ENCODE measurements at places on chromosomes 7 and 10.

DNA sequence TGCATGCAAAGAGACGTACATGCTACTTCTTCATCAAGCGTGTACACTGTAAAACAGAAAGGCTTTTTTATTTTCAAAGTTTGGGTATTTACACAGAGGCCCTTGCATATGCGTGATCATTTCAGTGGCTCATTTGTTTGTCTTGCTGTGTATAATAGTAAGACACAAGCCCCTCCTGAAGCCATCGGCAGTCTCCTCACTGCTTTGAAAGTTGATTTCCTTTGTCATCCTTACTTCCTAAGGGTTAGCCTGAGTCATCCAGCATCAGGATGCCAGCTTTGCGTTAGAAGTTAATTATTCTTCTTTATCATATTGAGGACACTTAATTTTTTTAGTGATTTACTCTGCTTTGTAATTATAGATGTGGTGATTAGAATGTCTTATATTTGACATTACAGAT, 72.5 kb upstream of the CTBP2 start:
- no peak for DNase-seq

DNA sequence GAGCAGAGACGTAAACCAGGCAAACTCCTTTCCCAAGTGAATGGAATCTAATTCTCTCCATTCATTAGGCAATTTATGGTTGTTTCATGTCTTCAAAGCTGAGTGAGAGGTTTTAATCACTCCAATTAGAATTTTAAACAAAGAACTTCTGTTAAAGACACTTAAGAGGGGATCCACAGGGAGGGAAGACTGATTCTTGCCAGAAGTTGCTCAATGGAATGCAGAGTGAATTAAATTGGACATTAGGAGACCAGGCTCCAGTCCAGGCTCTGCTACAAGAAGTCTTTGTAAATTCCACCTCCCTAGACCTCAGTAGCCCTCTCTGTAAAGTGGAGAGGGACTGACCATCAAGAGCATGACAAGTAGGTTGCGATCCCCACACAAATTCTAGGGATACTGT, 130.7 kb upstream of the TMEM72 start:
- DNase-seq, result no peak

GRCh38 chr7:30146127-30146612, 11.4 kb downstream of the MTURN start:
- peak; percentile 65 for DNase-seq

DNA sequence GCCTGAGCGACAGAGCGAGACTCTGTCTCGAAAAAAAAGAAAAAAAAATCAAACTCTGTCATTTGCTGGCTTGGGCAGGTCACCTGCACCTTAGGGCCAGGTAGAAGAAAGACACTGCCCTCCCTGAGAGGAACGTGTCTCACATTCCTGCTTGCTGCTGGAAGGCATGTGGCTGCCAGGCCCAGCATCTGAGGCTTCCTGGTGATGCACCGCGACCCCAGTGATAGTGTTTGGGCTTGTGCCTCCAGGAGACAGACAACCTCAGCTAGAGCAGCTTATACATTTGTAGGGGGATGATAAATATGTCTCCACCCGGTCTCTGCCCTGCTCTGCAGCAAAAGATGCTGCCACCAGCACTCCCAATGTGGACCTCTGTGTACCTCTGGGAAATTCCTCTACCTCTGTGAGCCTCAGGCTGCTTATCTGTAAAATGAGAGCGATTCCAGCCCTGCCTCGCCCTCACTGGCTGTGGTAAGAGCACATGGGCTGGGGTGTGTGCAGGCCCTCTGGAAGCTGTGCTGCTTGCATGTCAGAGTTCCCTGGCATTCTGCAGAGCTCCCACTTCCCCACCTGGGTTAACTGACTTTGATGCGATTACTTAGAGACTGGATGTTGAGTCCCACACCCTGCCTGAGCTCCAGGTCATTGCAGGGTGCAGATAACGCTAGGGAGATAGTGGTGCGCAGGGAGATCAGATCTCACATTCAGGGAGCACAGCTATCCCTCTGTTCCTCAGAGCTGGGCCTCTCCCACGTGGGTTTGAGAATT, 19.9 kb downstream of the SLC29A3 start:
- peak; percentile 36 for DNase-seq

DNA sequence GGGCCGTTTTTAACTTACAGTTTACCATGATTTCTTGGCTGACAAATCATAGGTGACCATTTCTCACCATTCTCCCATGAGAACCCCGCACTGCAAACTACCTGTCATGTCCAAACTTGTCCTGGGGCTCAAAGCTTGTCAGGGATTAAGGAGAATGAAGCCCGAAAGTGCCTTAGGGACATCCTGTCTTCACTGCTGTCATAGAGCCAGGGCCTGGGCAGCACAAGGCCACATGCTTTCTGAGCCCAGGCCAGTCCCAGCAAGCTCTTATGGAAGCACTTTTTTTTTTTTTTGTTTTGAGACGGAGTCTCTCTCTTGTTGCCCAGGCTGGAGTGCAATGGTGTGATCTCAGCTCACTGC, 33.9 kb downstream of the CCM2 start:
- DNase-seq, result no peak

- DNase-seq, result peak; percentile 94
Observed at GRCh38 chr10:102583435-102584417, 60.6 kb upstream of the TRIM8 start.

DNA sequence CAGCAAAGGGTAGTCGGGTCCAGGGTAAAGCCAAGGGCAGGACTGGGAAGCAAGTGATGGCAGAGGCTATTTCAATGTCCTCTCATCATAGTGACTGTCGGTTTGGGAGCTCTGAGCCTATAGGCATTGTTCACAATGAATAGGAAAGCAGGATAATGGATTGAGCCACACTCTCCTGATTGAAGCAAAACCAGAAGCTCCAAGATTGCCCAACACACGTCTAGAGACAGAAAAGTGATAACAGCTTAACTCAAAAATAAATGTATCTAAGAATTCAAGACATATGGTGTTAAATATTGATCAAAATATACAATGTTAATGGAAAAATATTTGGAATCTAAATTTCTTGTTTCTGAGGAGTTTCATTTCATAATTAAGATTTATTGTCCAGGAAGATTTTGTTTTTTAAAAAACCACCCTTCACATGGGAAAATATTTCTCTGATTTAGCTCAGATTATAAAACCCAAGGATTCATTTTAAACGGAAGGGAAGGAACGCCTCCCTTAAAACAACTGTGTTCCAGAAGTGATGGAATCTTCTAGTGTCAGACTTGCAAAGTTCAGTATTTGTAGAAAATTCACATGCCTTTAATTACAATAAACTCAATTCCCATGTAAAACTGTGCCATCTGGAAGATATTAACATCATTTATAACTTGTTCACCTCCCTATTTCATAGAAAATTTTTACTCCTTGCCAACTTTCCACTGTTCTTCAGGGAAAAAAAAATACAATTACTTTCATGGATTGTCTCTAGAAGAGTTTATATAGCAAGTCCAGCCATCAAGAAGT, 54.5 kb downstream of the NRP1 start:
- no peak for DNase-seq
